ENCODE measurements at places on chromosomes 3 and 15. TPM values are rescaled to one million over a fixed set of nuclear protein-coding genes. Genes with fewer than 3 reads are reported as not detected.

- DNase-seq, result no peak
Measured at GRCh38 chr15:57048930-57049549, 130.6 kb downstream of the TCF12 start.

GRCh38 chr3:30198162-30198561, 408.2 kb upstream of the TGFBR2 start:
- DNase-seq, result no peak

- DNase-seq, result no peak
Measured at GRCh38 chr15:63059075-63059474, 16.5 kb downstream of the TPM1 start.

DNA sequence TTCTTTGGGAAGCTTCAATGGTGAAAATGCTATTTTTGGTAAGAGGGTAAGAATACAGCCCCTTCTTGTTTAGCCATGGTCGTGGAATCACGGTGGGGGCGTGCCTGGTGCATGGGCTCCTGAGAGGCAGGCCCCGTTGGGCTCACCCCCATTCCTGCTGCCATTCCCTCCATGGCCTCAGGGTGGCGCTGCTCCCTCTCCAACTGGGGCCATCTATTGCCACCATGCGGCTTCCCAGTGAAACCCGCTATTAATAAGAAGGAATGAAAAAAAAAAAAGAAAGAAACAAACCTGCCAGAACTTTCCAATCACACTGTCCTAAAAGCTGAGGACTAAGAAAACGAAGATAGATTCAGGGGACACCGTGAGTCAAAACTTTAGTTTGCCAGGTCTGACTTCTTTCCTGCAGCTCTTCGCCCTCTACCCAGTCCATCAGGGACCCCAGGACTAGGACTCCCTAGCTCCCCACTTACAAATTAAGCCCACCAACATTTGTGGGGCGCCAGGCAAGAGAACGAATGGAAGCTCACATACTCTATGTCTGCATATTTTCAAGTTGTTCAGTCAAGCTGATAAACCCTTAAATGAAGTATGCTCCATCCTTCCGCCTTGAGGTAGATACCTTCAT, 30.6 kb upstream of the ABHD2 start:
- peak; percentile 57 for DNase-seq

GRCh38 chr15:99180086-99180963, 69.1 kb downstream of the TTC23 start:
- DNase-seq, result no peak

LRRC31 gene
- not detected for polyA plus RNA-seq

DNA sequence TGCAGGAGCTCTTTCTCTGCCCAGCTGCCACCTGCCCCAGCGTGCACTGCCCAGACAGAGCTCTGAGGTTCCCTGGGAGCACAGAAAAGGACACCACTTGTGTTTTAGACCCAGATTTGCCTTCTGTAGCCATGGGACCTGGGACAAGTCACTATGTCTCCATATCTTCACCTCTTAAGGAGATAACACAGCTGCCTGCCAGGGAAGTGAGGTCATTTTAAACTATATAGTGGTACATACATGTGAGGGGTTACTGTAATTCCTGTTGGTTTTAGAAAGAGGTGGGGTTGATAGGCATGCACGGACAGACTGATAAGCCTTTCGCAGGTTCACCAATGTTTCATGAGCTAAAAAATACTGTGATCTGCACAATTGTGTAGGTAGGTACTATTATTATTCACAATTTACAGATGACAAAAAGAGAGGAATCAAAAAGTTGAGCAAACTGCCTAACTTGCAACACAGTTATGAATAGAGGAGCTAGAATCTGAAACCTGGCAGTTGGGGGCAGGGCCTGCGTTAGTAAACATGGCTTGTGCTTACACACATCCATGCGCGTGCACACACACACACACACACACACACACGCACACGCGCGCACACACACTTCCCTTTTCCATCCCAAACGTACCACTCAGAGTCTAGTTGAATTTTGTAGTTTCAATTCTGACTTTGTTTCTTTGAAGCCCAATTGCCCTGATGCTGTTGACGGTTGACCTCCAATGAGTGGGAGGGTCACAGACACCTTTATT, 193.6 kb downstream of the FAM43A start:
- peak; percentile 50 for DNase-seq

GRCh38 chr3:100912976-100913545, 80.2 kb downstream of the ABI3BP start:
- DNase-seq, result no peak

DNA sequence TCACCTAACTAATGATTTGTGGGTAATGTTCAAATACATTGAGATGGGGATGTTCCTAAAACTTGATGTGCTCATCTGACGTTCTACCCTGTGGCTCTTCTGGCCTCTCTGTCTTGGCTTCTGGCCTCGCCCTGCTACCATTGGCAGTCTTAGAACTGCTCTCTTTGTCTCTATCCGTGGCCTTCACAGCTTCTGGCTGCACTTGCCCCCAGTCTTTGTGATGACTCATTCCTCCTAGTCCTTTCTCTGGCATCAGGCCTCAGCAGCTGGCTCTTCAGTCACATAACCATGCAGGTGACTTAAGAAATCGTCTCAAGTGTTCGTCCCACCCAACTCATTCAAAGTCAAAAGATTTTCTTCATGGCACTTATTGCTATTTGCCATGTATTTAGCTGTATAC, 188.1 kb downstream of the BBX start:
- no peak for DNase-seq

- no peak for DNase-seq
Measured at GRCh38 chr15:49131403-49131802, 24.0 kb downstream of the COPS2 start.

- no peak for DNase-seq
Measured at GRCh38 chr15:101436526-101436925, 53.0 kb downstream of the PCSK6 start.

DNA sequence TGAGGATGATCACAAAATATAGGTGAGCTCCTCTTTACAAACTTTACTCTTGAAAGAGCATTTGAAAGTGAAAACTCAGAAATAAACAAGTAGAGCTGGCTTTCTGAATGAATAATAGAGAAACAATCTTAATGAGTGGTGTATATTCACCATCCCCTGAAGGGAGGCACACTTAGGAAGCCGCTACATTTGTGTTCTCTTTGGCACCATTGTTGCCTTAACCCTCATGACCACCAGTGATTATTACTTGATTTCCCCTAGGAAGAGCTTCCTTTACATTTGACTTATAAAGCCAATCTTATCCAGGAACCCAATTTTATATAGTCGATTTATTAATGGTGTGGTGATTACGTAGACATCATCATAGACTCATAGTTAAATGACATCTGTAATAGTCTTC, 883.9 kb downstream of the TBL1XR1 start:
- no peak for DNase-seq

GRCh38 chr15:62392376-62392775, 227.3 kb upstream of the C2CD4B start:
- no peak for DNase-seq

GRCh38 chr3:191484461-191484860, 23.5 kb downstream of the PYDC2 start:
- DNase-seq, result no peak

ALDH1L1 gene
- not detected for polyA plus RNA-seq

GRCh38 chr3:158802409-158803268, 785 bp downstream of the MFSD1 start:
- peak; percentile 49 for DNase-seq

ZNF662 gene
- not detected for polyA plus RNA-seq

- DNase-seq, result no peak
Measured at GRCh38 chr3:62153231-62153630, 220.1 kb downstream of the FEZF2 start.

DNA sequence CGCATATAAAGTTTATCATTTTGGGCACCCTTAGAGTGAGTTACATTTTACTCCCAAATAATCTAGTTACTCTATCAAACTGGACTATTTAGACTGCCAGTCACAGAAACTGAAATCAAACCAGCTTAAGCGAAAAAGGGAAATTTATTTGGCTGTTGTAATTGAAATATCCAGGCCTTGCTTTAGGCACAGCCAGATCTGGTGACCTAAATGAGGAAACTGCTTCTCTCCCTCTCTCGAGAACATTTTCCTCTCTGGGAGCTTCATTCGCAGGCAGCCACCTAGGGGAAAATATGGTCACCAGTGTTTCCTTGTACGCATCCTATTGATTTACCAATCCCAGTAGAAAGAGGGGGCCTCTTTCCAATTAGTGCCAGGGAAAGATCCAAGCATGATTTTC, 175.3 kb upstream of the MITF start:
- DNase-seq, result no peak

DNA sequence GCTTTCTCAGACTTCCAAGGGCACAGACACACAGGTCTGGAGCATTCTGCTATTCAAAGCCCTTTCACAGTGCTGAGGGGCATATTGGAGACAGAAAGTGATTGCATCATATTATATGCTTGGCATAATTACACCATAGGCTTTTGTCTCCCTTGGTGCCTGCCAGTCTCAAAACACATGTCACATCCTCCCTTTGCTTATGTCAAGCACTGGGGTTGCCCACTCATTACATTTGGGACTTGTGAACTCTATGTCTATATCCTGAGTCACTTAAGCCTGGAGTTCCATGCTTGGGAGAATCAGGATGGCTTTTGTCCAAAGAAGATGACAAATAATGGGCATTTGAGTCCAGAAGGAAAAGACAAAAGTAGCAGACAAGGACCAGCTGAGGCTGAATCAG, 12.3 kb upstream of the PDZRN3 start:
- no peak for DNase-seq

RAD51 gene
- 1.5 TPM for polyA plus RNA-seq

KPNA4 gene
- polyA plus RNA-seq, result 6.2 TPM

TMIE gene
- not detected for polyA plus RNA-seq

GRCh38 chr3:8963137-8963853, at the start of gene RAD18:
Gene RAD18, minus strand, starts transcription at chr3:8963472. Its CDS starts 87 bp downstream, at chr3:8963385.
- peak; percentile 91 for DNase-seq

- no peak for DNase-seq
Measured at GRCh38 chr3:72797773-72798543, 50.3 kb downstream of the SHQ1 start.

DNA sequence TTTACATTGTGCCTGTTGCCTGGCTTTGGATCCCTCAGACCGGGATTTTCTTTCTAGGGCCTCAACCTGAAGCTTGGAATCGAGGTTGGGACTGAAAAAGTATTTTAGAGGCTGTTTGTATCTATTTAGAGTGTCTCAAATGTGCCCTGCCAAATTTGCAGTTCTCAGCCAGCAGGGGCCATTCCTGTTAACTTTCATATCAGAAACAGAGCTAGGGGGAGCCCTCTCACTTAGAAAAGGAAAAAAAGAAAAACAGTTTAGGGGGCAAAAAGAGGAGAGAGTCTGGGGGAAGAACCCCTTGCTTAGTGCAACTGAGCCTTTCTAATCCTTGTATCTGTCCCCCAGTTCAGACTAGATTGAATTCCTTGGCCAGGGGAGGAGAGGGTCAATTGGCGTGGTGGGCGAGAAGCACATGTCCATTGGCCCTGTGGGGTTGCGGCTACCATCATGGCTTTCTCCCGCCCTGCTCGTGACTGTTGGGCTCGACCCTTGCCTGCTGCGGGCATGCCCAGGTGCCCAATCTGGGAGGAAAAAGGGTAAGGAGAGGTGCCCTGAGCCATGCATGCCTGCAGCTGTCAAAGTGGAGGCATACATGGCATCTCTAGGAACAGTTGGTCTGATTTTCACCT, 101.6 kb downstream of the CFAP44 start:
- DNase-seq, result no peak

- no peak for DNase-seq
Measured at GRCh38 chr3:45528429-45528828, 66.1 kb upstream of the LIMD1 start.

DNA sequence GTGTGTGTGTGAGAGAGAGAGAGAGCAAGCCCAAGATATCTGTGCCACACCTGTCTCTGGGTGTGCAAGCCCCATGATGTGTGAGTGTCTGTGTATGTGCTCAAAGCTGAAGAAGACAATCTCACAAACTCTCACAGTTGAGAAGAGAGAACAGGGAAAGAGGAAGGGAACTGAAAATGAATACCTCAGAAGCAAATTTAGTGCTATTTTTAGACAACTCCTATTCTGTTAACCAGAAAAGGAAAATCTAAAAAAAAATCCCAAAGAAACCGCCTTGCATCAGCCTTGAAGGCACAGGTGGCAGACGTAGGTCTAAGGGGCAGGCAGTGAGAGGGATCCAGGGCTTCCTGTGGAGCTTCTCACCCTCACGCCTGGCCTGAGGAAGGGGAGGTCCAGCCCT, 47.8 kb downstream of the ATP2B2 start:
- no peak for DNase-seq

SPSB4 gene
- not detected for polyA plus RNA-seq

DNA sequence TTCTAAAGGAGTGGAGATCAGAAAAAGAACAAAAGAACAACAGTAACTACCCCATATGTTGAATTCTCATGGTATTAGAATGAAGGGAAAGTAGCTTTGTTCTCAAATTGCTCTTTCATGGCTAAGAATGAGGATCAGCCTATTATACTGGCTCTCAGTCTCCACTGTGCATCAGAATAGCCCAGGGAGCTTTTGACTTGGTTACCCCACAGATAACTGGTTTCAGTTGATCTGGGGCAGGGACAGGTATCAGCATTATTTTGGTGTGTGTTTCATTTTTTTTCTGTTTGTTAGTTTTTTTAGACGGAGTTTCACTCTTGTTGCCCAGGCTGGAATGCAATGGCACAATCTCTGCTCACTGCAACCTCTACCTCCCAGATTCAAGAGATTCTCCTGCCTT, 311.7 kb upstream of the TLE3 start:
- DNase-seq, result no peak

GP9 gene
- 6.8 TPM for polyA plus RNA-seq

FEZF2 gene
- polyA plus RNA-seq, result not detected

DNA sequence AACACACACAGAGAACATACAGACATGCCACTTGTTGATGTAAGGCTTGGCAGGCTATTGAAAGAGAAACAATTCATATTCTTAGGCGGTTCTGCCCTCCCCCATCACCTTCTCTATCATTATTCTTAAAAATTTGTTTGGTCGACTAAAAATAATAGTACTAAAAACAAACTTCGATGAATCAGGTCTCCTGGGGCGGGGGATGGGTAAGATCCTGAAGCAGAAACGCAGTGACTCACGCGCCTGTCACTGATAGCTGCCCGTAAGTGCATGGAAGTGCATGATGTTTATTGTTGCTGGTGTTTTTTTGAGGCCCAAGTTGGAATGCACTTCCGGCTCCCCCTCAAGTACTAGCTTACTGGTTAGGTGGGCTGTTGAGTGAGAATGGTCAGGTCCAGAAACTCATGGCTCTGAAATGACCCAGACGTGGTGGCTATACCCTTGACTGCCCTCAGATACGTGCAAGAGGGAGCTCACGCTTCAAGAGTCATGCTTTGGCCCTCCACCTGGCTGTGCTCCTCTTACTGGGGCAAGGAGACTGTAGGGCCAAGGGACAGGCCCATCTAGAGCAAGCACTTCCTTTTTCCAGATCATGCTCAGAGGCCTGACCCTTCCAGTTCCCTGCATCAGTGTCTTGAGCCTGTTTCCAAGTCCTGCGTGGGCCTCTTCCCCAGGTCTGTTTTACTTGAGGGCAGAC, 10.9 kb downstream of the SMAD3 start:
- peak; percentile 42 for DNase-seq

SLC9C1 gene
- not detected for polyA plus RNA-seq

BOC gene
- polyA plus RNA-seq, result not detected

GRCh38 chr15:67980773-67981685, 73.1 kb upstream of the PIAS1 start:
- DNase-seq, result no peak

- DNase-seq, result no peak
Measured at GRCh38 chr3:110016235-110016815, 679.0 kb upstream of the DPPA4 start.

Measured in naive B cell (primary cell).